ENCODE measurements at places on chromosomes 1 and 21.

DNA sequence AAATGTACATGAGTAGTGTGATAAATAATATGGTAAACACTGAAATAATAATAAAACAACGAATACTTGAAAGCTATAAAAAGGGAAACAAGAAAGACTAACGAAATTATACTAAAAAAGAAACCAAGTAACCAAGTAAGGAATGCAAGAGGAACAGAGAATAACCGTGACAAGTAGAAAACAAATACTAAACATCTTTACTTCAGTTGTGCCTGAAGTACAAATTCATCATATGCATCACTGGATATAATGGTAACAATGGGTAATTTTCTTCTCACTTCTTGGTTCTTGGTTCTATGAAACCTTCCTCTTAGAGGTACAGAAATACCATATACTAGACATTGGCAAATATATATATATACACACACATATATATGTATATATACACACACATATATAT lies 1093.6 kb upstream of the B3GALT2 start:
- DNase-seq: no peak

DNA sequence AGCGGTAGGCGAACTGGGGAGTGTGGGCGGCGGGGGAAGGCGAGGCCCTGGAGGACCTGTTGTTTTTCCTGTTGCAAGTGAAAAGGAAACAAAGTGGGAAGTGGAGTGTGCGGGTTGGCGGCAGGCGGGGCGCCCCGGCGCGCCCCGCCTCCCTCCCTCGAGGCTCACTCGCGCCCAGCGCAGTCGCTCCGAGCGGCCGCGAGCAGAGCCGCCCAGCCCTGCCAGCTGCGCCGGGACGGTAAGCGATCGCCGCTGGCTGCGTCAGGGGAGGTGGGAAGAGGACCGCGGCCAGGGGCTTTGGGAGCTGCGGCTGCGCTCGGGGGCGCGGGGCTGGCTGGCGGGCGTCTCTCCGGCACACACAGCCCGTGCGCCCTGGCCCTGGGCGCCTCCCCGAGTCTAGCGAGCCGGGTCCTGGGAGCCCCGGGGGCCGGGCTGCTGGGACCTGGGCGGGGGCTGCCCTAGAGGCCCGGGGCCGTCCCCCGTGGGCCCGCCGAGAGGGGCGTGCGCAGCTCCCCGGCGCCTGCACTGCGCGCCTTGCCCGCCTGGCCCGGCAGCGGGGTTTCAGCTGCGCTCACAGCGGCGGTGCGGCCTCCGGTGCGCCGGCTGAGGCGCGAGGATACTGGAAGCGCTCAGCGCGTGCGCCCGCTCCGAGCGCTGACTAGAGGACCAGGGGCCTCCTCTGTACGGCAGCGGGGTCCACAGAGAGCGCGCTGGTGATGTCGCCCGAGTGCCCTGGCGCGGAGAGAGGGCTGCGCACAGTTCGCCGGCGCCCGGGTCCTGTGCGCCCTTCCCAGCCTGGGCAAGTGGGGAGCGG lies at the start of gene PIK3CD:
TSS of gene PIK3CD (plus strand) at position 167 of the 814 bp plus-strand sequence. CDS start 58,725 bp downstream, outside the sequence.
- DNase-seq: no peak

GRCh38 chr1:43651902-43652301 lies 2.0 kb downstream of the KDM4A start:
- DNase-seq: no peak

- DNase-seq: no peak
Observed at GRCh38 chr1:173482683-173483082, 5.5 kb downstream of the PRDX6 start.

GRCh38 chr1:101460739-101461138 lies 223.9 kb downstream of the S1PR1 start:
- DNase-seq: no peak

DNA sequence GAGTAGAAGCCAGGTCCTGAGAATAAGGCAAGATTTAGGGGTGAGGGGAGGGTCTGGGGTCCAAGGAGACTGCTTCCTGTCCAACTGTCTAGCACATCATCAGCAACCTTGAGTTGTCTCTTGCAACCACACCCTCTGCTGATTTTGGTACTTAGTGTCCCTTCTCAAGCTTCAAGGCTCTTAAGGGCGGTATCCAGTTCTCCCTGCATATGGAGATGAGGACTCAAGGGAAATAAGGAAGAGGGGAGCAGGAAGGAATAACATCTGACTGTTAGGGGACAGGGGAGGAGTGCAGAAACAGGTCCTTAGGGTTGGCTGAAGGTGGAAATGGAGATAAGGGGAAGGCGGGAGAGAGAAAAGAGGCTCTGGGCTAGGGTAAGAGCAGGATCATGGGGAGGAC lies 12.3 kb downstream of the MYOG start:
- DNase-seq: no peak

DNA sequence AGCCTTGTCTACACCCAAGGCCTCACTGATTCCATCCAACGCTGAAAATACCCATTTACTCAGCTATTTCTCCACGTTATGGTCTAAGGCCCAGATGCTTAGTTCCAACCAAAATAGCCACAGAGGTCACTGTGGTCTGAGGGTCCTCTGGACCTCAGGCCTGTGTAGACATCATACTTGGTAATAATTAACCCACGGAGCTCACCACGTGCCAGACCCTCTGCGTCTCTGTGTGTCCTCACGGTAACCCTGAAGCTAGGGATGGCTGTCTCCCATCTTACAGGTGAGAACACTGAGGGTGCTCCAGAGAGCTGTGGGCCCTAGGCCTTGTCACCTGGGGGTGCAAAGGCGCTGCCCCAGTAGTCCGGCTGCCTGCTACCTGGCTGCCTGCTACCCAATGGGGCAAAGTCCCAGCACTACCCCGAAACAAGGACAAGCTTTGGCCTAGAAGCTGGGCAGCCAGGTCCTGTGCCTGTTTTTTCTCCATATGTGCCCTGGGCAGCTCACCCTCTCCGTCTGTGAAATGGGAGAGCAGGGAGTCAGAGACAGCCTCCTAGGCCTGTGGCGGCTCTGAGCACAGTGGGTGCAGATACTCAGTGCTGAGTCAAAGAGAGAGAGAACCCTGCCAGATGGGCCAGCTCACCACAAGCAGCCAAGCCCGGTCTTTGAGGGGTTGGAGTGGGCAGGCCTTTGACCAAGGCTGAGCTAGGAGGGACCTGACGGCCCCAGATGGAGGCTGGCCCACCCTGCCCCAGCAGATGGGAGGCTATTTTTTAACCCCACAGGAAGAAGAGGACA lies 17.0 kb upstream of the RUNX3 start:
- no peak for DNase-seq

DNA sequence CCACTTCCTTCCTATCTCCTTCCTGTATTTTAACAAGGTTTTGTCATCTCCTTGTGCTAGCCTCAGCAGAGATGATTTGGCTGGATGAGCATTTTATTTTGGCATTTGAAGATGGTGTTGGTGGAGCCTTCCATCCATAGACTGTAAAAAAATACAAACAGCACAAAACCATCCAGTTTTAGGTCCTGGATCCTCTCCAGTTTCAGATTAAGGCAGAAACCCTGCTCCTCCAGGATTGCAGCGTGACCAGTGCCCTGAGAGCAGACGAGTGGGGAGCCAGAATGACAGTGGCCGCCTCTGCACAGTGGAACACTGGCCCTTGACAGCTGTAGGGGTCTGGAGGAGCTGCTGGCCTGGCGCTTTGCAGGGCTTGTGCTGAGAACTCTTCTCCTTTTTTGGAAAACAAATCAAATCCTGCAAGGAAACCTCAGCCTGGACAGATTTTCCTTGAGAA lies 72.2 kb upstream of the GADD45A start:
- DNase-seq: no peak

Measured in cortex of kidney (tissue), 1 donor.